Esophagus muscularis mucosa (tissue), 4 donors: ENCODE measurements at places on chromosomes 6 and 20. TPM values are rescaled to one million over a fixed set of nuclear protein-coding genes. Genes with fewer than 3 reads are reported as not detected.

GRCh38 chr6:42970871-42971612 lies 7.9 kb downstream of the PEX6 start:
- no peak for DNase-seq
- peaks cover 34% of the 10 kb centered on the region for H3K36me3 ChIP-seq
- H3K27ac ChIP-seq = no peak overlapping the region
- no peak overlapping the region for H3K4me3 ChIP-seq
- H3K4me1 ChIP-seq = peaks cover 11% of the 10 kb centered on the region

DNA sequence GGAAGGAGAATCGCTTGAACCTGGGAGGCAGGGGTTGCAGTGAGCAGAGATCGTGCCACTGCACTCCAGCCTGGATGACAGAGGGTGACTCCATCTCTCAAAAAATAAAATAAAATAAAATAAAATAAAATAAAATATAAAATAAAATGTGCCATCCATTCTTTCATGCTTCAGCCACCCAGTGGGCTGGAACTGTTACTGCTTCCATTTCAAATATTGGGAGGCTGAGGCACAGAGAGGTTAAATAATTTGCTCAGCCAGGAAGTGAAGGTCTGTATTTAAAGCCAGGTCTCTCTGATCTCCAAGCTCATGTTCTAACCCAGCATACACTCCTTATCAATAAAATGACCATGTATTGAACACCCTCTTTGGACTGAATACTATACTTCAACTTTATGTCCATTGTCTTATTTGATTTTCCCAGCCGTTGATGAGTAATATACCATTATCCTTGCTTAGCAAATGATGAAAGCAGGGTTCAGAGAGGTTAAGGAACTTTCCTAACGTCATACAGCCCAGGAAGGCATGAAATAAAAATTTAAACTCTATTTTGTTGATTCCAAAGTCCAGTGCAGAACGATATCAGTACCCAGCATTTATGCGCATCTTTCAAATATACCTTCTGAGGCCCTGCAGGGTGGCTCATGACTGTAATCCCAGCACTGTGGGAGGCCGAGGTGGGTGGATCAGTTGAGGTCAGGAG lies 25.8 kb upstream of the SLC9A8 start:
- H3K27me3 ChIP-seq = no peaks in the 10 kb centered on the region
- no peak overlapping the region for H3K27ac ChIP-seq
- no peak for DNase-seq
- no peak overlapping the region for H3K4me3 ChIP-seq
- H3K36me3 ChIP-seq = no peaks in the 10 kb centered on the region

DNA sequence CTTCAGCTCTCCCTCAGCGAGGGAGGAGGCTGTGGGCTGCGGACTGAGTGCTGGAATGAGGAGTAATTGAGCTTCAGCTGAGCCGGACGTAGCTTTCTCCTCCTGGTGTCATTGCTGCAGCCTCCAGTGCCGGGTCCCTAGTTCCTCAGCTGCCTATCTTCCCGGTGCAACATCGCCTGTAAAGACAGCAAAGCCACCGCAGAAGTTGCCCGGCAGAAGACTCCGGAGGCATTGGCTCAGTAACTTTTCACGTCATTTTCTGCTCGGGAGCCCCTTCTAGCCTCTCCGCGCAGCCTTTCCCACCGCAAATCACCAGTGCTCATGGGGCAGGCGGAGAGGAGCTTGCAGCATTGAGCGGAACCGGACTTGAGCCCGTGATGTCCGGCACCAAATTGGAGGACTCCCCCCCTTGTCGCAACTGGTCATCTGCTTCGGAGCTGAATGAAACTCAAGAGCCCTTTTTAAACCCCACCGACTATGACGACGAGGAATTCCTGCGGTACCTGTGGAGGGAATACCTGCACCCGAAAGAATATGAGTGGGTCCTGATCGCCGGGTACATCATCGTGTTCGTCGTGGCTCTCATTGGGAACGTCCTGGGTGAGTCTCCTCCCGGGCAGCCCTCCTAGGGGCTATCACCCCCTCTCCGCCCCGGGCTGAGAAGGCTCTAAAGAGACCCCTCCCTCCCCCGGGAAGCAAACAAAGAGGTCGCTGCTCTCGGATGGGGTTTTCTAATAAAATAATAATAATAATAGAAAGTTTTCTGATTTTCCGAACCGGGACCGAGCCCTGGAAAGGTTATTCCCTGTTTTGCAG lies at the start of gene HCRTR2:
HCRTR2 (plus strand) TSS at position 305 of the 816 bp plus-strand sequence; CDS start at position 378, 73 bp downstream.
- H3K27me3 ChIP-seq = peaks cover 37% of the 10 kb centered on the region
- no peak within 1 kb of the TSS for H3K27ac ChIP-seq
- no peak for DNase-seq
- no peaks in the 10 kb centered on the region for H3K36me3 ChIP-seq
- peak within 1 kb of the TSS; percentile 34 for H3K4me3 ChIP-seq

HLA-DQB2 gene
- 1.7 TPM for total RNA-seq

DNA sequence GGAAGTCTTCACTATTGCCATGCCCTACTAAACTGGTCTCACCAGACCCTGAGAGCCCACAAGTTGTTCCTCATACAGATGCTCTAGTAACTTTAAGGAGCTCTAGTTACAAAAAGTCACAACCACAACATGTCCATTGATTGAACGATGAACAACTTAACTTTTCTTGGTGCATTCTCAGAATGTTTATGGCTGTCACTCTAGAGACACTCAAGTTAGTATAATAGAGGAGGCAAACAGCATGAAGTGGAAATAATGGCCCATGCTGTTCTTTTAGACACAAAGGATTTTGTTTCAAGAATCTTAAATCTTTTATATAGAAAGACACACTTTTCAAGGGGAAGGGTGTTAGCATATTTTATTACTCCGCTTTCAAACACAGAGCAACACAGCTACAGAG lies 934.4 kb downstream of the HACE1 start:
- H3K4me1 ChIP-seq = no peaks in the 10 kb centered on the region
- DNase-seq = no peak
- H3K27ac ChIP-seq = no peak overlapping the region
- H3K36me3 ChIP-seq = no peaks in the 10 kb centered on the region
- no peaks in the 10 kb centered on the region for H3K27me3 ChIP-seq

DNA sequence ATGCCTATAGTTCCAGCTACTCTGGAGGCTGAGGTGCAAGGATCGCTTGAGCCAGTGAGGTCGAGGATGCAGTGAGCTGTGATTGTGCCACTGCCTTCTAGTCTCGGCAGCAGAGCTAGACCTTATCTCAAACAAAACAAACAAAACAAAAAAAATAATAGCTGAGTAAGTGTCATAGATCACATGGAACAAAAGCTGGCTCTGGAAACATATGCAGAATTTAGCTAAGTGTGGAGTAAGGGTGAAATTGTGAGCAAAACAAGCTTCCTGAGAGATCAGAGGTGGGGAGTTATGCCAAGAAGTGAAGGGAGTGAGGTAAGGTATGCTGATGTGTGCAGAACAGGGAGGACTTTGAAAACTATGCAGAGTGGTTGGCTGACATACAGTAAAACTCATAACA lies 18.7 kb downstream of the SGK1 start:
- H3K36me3 ChIP-seq = no peaks in the 10 kb centered on the region
- no peak overlapping the region for H3K4me3 ChIP-seq
- H3K27ac ChIP-seq = no peak overlapping the region
- no peak for DNase-seq

- H3K27me3 ChIP-seq = no peaks in the 10 kb centered on the region
- H3K4me3 ChIP-seq = no peak overlapping the region
- no peaks in the 10 kb centered on the region for H3K36me3 ChIP-seq
- H3K27ac ChIP-seq = no peak overlapping the region
- no peak for DNase-seq
Observed at GRCh38 chr6:107185391-107185970, 70.2 kb upstream of the BEND3 start.

RIPOR2 gene
- total RNA-seq = 4.4 TPM

EHMT2 gene
- 32.8 TPM for total RNA-seq

- DNase-seq = no peak
- H3K27ac ChIP-seq = no peak overlapping the region
- H3K27me3 ChIP-seq = no peaks in the 10 kb centered on the region
- no peaks in the 10 kb centered on the region for H3K36me3 ChIP-seq
Observed at GRCh38 chr6:35397806-35398418, 54.2 kb upstream of the FANCE start.

GRCh38 chr20:24672886-24673677 lies 203.7 kb downstream of the SYNDIG1 start:
- no peak overlapping the region for H3K4me3 ChIP-seq
- no peak for DNase-seq
- H3K27me3 ChIP-seq = no peaks in the 10 kb centered on the region
- H3K36me3 ChIP-seq = no peaks in the 10 kb centered on the region
- peaks cover 6% of the 10 kb centered on the region for H3K4me1 ChIP-seq
